ENCODE measurements at places on chromosomes 13 and 19.

- no peak for DNase-seq
These were observed 53.3 kb downstream of the TRPC4 start for GRCh38 chr13:37816276-37816675.

DNA sequence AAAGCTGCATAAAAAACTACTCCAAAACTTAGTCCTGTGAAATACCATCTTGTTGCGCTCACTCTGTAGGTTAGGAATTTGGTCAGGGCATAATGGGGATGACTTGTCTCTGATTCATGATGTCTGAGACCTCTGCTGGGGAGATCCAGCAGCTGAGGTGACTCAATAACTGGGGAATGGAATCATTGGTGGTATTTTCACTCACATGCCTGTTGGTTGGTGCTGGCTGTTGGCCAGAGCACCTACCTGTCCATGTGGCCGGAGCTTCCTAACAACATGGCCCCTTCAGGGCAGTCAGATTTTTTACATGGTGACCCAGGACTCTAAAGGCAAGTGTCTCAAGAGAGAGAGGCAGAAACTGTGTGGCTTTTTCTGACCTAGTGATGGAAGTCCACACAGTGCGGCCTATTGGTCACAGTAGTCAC lies 7.4 kb upstream of the ESD start:
- no peak for DNase-seq

DNA sequence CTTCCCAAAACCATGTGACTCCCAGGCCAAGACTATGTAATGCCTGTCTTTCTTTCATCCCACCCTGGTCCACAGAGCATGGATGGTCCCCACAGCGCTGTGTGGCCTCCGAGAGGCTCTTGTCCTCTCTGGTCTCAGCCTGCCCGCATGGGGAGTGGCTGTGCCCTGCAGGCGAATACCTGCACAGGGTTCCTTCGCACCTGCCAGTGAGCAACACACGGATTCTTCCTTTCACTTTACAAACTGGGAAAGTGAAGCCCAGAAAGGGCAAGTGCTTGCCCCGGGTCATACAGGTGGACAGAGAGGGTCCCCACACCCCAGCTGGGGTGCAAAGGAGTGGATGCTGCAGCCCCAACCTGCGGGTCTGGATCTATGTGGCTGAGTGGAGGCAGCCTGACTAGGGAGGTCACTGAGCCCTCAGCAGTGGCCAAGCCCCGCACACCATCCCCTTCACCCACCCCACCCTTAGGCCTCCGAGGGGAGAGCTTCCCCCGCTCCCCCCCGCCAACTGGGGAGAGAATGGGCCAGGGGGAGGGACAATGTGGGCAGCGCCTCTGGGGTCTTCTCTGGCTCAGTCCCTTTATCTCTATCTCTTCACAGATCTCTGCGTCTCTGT lies 747 bp upstream of the MARK4 start:
- DNase-seq, result no peak

DNA sequence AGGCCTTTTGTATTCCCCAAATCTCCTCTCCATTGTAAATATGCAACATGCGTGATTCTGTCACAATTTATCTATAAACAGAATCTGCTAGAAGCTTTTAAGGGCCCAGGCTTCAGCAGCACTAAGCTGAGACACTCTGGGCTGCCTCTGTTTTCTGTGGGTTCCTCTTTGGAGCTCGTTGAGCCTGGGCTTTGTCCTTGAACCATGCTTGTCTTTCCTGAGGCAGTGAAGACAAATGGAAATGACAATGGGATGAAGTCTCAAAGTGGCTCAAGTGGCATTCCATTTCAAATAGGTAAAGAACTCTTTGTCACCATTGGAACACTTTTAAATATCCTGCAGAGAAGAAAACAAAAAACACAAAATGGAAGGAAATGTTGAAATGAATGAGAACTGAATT lies 40.3 kb downstream of the RASL11A start:
- DNase-seq, result no peak

DNA sequence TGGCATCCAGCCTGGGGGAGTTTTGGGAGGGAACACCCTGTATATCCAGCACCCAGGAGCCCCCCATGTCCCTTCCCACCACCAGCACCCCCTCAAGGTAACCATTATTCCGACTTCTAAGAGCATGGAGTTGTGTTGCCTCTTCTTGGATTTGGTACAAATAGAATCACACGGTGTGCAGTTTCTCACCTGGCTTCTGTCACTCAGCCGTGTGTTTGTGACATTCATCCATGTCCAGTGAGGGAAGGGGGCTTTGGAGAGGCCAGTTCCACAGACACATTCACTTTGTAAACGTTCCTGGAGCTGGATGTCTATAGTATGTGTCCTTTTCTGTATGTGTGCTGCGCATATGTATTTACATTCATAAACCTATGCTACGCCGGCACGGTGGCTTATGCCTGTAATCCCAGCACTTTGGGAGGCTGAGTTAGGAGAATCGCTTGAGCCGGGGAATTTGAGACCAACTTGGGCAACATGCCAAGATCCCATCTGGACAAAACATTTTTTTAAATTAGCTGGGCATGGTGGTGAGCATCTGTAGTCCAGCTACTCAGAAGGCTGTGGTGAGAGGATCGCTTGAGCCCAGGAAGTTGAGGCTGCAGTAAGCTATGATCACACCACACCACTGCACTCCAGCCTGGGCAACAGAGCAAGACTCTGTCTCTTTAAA lies 36.6 kb downstream of the MYH14 start:
- DNase-seq, result no peak

DNA sequence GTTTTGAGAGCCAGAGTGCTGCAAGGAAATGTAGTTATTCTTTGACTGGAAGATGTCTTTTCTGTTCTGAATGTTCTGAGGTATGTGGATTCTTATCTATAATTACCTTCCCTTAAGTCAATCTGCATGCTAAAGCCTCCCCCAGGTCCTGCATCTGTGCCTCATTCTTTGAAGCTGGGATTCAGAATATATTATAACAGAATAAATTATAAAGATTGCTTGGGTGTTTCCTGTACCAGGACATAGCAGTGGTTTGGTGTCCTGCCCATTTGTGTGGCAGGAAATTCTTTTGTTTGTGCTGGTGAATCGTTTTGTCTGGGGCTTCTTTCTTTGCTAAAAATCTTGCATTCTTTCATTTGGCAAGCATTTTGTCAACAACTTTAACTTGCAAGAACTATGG lies 60.2 kb downstream of the ITGBL1 start:
- no peak for DNase-seq

DNA sequence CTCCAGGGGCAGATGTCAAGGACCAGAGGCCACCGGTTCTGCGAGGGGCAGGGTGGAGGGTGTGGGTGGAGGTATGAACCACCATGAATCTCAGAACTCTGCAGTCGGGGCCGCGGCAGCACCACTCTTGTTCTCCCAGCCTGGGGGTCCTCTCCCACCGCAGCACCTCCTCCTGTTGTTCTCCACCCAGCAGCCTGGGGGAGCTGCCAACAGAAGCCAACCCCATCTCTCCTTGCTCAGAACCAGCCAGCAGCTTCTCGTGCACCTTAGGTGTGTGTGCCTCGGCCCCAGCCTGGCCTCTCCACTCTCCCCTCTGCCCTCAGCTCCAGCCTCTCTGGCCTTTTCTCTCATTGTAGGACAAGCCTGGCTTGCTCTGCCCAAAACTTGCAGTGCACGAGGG lies 31.9 kb upstream of the CCNE1 start:
- DNase-seq, result no peak

DNA sequence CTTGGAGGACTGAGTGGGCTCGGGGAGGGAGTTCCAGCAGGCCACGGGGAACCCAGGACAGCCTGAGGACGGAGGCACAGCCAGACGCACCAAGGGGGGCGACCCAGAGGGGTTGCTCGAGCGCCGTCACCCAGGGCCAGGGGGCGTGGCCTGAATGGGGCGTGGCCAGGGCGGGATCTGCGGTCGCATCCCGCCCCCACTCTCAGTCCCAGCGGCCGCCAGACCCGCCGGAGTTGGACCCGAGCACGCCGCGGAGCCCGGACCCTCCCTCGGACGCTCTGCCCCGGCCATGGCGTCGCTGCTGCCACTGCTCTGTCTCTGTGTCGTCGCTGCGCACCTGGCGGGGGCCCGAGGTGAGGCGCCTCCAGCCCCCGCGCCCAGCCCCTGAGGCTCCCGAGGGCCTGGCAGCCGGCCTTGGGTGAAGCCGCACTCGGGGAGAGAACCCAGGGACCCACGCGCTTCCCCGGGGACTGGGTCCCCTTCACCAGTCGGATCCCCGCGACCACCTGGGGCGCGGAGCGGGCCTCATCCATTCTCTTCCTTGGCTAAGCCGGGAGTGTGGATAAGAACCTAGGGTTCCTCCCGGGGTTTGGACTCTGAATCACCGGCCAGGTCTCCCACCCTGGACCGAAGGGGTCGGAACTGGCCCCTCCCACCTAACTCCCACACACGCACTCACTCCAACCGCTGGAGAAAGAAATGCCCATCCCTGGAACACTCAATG lies at the start of gene CILP2:
Gene CILP2 (plus strand): TSS at position 205 of the 724 bp plus-strand sequence. CDS start 85 bp downstream, at position 290.
- no peak for DNase-seq

GRCh38 chr13:20457670-20458069 lies 68.0 kb downstream of the CRYL1 start:
- DNase-seq, result no peak

DNA sequence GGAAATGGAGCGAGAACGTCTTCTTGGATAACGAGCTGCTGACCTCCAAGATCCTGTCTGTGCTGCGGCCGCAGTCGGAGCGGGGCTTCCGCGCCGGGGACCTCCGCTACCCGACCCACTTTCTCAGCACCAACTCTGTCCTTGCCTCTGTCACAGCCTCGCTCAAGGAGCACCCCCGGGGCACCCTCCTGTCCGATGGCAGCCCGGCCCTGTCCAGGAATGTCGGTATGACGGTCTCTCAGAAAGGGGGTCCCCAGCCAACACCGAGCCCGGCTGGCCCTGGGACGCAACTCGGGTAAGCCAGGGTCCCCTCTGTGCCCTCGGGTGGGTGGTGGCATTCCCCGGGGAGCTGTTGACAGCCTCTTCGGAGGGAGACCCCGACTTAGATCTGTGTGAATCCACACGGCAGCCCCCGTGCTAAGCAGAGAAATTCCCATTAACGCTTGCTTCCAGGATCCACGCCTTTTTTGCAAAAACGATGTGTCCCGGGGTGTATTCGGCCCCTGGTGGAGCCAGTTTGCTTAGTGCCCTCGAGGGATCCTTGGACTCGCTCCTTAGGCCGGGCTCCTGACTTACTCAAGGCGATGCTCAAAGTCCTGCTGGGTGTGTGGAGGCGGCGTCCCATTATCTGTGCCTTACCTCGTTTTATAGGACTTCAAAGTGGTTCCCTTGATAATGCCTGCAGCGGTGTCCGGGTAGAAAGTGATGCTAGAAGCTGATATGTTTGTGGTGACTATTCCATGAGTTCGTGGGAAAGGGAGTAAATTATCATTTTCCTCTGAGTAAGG lies 48.5 kb downstream of the PEX11G start:
- DNase-seq, result no peak

GRCh38 chr19:48405850-48406249 lies 12.4 kb downstream of the GRIN2D start:
- no peak for DNase-seq

- DNase-seq, result no peak
These were observed 136.2 kb downstream of the KLF12 start for GRCh38 chr13:73997964-73998363.

GRCh38 chr19:48965806-48966540 lies 864 bp downstream of the FTL start:
- DNase-seq, result peak; percentile 81

- DNase-seq, result no peak
These were observed 8.8 kb upstream of the LRCH1 start for GRCh38 chr13:46544208-46544607.

GRCh38 chr19:20271215-20271926 lies 104.4 kb downstream of the ZNF486 start:
- DNase-seq, result no peak

GRCh38 chr19:18839465-18840287 lies 7.9 kb downstream of the UPF1 start:
- no peak for DNase-seq

GRCh38 chr13:44693156-44693764 lies 117.1 kb upstream of the TSC22D1 start:
- no peak for DNase-seq

GRCh38 chr19:43779147-43779819 lies 1.5 kb downstream of the KCNN4 start:
- DNase-seq, result no peak
